ENCODE measurements at places on chromosomes 3 and 15. TPM values are rescaled to one million over a fixed set of nuclear protein-coding genes. Genes with fewer than 3 reads are reported as not detected.

GRCh38 chr3:36172699-36173098 is 207.6 kb upstream of the STAC start:
- DNase-seq, result no peak

DNA sequence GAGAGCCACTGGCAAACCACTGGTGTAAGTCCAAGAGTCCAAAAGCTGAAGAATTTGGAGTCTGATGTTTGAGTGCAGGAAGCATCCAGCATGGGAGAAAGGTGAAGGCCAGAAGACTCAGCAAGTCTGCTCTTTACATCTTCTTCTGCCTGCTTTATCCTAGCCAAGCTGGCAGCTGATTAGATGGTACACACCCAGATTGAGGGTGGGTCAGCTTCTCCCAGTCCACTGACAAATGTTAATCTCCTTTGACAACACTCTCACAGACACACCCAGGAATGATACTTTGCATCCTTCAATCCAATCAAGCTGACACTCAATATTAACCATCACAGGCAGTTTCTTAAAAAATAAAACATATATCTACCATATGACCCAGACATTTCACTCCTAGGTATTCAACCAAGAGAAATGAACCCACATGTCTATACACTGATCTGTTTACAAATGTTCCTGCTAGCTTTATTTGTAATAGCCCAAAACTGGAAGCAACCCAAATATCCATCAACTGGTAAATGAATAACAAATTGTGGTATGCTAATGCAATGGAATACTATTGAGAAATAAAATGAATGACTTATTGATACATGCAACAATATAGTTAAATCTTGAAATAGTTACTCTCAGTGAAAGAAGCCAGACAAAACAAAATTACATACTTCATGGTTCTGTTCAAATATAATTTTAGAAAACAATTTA is 373.8 kb downstream of the ZNF385D start:
- no peak for DNase-seq

DNA sequence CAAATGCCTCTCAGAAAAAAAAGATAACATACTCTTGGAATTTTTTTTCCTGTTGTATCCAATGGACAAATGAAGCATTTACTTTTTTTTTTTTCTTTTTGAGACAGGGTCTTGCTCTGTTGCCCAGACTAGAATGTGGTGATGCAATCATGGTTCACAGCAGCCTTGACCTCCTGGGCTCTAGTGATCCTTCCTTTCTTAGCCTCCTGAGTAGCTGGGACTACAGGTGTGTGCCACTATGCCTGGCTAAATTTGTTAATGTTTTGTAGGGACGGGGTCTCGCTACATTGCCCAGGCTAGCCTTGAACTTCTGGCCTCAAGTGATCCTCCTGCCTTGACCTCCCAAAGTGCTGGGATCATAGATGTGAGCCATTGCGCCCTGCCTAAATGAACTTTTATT is 167.2 kb downstream of the ISL2 start:
- DNase-seq, result no peak

DNA sequence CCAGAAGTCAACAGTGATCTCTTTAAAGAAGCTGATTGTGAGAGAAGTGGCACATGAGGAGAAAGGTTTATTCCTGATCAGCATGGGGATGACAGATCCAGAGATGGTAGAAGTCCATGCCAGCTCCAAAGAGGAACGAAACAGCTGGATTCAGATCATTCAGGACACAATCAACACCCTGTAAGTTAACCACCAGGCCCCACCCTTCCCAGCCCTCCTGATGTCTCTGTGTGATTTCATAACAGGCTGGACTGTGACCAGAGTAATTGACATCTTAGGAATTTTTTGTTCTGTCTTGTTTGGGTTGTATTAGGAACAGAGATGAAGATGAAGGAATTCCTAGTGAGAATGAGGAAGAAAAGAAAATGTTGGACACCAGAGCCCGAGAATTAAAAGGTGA is 67.7 kb downstream of the KLHL25 start:
- DNase-seq, result no peak

- DNase-seq, result peak; percentile 66
Measured at GRCh38 chr15:100438570-100438969, 90.2 kb downstream of the CERS3 start.

DNA sequence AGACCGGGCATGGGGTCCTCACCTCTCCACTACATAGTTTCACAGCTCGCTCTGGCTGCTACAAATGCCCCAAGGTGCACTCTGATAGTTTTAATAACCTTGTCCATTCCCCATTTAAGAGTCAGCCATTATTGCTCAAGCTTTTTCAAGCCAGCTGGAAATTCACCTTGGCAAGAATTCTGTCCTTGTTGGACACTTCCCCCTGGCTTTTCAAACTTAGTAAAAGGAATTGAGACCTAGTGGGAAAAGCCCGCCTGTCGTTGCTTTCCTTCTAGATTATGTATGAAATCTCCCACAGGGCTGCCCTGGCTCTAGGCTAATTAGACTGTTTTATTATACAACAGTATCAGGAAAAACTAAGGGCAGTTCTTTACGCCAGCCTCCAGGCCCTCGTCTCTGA is 293.7 kb upstream of the GADL1 start:
- no peak for DNase-seq

GRCh38 chr3:56894881-56895431 is 93.2 kb upstream of the ARHGEF3 start:
- no peak for DNase-seq

DNA sequence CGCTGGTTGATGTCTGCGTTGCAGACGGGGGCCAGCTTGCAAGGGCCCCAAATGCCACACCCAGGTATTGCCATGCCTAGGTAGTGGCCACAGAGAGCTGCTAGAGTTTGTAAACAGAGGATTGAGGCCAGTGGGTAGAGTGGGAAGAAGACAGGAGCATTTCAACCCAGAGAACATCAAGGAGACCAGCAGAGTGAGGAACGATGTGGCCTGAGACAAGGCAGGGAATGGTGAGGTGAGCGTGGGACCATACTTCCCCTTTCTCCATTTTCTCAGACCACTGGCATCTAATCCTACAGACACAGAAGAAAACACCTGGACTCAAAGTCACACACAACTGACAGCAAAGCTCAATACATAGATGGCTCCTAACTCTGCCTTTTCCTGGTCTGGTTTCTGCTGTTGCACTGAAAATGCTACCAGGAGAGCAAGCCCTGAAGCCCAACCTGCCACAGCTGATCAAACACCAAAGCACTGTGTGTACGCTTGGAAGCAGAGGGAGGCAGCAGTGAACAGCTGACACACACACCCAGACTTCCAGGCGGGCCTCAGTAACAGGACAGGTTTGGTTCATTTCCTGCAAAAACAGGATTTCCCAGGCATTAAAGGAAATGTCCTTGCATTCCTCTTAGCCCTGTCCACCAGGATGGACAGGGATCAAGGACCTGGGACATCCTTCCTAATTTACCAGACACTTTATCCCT is 1.6 kb downstream of the FAM174B start:
- no peak for DNase-seq

DNA sequence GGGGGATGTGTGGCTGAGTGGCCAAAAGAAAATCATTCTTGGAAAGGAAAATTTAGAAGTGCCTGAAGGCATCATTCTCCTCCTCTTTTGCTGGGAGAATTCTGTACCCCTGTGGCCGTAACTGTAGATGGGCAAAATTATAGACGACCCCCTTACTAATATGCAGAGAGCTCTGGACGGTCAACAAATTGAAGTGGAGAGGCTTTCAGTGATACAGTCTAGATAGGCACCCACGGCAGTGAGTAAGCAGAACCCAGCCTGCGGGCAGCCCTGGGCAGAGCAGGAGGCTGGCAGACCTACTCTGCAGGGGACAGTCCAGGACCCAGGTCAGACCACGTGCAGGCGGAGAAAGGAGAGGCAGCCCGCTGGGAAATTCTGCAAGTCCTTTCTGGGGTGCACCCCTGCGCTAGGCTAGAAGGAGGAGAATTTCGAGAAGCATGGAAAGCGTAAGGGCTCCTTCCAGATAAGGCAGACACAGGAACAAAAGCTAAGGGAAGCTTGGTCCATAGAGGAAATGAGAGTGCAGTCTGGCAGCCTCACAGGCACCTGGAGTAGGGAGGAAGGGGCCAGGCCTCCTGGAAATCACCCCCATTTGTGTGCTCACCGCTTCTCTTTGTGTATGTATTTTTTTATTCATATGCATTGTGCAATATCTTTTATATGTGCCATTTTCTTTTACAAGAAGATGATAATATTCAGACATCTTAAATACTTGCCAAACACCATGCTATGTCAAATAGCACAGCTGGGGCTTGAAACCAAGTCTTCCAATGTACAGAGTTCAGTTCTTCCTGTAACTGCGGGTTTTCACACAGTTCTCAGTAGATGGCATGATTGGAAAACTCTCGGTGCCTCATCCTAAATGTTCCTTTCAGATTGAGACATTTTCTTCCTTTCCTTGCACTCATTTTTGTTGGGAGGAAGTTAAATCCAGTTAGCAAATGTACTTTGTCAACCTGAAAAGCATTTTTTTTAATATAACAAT is 40.2 kb downstream of the LRRK1 start:
- no peak for DNase-seq

DNA sequence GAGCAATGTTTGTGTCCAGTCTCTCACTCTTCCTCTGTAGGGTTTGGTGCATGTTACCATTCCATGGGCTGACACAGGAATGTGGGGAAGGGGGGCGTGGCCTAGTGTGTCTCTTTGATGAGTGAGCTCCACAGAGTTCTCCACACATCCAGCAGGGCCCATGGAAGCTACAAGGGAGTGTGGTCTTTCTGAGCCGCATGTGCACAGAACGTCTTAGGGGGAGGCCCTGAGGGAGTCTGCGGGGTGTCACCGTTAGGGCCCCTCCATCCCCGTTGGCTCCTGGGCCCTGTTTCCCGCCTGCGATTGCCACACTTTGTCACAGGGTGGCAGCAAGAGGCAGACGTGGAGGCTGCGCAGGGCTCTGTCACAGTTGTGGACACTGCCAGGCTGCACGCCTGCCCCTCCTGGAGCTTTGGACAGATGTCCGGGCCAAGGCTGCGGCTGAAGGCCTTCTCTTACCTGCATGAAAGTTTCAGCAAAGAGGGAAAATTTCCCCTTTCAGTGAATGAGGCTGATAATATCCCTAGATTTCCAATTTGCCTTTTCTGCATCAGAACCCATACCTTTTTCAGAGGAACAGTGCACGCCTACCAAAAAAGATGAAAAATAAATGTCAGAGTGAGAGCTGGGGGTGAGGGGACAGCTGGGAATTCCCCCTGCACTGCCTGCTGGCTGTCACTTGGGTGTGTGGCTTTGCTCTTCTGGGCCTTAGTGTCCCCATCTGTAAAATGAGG is 24.3 kb downstream of the CACNA2D3 start:
- DNase-seq, result peak; percentile 63

DNA sequence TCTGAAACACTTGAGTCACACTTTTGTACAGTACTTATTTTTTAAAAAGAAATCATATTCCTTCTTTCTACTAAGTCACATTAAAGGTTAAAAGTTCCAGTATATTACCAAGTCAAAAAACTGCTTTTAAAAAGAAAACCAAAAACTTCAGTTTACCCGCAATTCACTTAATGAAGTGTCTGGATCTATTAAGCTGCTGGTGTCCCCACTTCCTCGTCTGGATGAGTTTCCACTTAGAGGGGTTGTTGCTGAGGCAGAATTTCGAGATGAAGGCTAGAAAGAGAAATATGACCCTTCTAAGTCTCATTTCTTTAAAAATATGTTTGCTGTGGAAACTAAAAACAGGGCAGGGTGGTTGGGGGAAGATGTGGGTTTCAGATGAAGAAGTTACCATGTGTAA is 79.7 kb downstream of the LRRFIP2 start:
- no peak for DNase-seq

- no peak for DNase-seq
Measured at GRCh38 chr3:1228289-1228688, 135.5 kb downstream of the CNTN6 start.

- DNase-seq, result no peak
Measured at GRCh38 chr15:100807028-100807427, 72.6 kb upstream of the ALDH1A3 start.

DNA sequence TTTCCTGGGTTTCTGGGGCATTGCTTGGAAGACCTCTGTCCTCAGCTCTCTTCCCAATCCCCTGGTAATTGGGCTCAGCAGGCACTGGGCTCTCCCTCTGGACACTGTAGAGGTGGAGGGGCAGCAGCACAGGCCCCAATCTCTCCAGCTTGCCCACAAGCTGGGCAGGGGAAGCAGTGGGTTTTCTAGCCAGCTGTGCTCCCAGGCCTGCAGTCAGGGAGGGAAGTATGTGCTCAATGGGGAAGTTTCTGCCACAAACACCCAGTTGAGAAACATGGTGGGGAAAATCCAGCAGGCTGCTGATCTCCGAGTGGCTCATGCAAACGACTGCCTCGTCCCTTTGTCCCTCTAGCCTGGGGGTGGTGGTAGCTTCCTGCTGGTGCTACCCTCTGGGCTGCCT is 12.8 kb upstream of the RFT1 start:
- peak; percentile 22 for DNase-seq

- no peak for DNase-seq
Measured at GRCh38 chr3:78846718-78847117, 921.1 kb downstream of the ROBO1 start.

DNA sequence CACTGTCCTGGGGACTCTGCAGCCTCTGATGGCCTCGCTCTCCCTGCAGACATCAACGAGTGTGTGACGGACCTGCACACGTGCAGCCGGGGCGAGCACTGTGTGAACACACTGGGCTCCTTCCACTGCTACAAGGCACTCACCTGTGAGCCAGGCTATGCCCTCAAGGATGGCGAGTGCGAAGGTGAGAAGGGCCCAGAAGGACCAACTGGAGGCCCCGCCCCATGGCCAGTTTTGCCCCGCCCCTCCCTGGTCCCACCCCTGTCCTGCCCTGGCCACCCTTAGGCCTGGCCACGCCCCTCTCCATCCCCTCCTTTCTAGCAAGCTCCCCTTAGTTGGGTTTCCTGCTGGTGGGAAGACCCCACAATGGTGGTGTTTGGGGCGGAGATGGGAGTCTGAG is 77.5 kb downstream of the FBLN2 start:
- no peak for DNase-seq

GRCh38 chr3:94734206-94734605 is 671.3 kb downstream of the NSUN3 start:
- DNase-seq, result no peak

DNA sequence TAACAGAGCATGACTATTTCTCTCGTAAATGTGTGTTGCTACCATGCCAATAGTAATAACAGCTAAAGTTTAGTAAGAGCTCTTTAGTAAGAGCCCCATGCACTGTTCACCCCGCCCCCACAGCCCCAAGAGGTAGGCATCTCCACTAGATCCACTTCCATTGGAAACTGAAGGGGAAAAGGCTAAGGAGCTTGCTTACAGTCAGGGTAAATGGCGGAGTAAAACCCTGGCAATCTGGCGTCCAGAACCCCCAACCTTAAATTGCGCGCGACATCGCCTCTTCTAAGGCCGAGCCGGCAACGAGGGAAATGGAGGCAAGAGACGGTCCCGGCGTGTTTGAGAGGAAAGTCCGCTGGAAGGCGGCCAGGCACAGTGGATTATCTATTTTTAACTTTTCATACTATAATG is 654 bp upstream of the C3orf38 start:
- DNase-seq, result no peak

- DNase-seq, result no peak
Measured at GRCh38 chr15:25903024-25903581, 40.0 kb upstream of the ATP10A start.

CNTN4 gene
- 1.2 TPM for polyA plus RNA-seq

SLC6A11 gene
- not detected for polyA plus RNA-seq

ACAN gene
- 0.33 TPM for polyA plus RNA-seq

ZMYND10 gene
- polyA plus RNA-seq, result 0.20 TPM

ADCY5 gene
- 85.2 TPM for polyA plus RNA-seq

SNUPN gene
- 17.4 TPM for polyA plus RNA-seq

ATP13A5 gene
- not detected for polyA plus RNA-seq

IGF2BP2 gene
- 10.7 TPM for polyA plus RNA-seq

RYR3 gene
- 0.07 TPM for polyA plus RNA-seq

PCOLCE2 gene
- polyA plus RNA-seq, result 57.8 TPM

All from heart right ventricle (tissue), 16 donors.